AG20443 (cell line): ENCODE measurements at places on chromosomes 4 and X.
A peak's percentile ranks its signal among the peaks of the same experiment; 100 is the strongest.

- DNase-seq, result no peak
These were observed 98.0 kb downstream of the SLC2A9 start for GRCh38 chr4:9923195-9923812.

GRCh38 chr4:72857787-72858186, 211.7 kb downstream of the COX18 start:
- no peak for DNase-seq

- DNase-seq, result no peak
These were observed 1103.5 kb downstream of the STIM2 start for GRCh38 chr4:27964095-27964494.

DNA sequence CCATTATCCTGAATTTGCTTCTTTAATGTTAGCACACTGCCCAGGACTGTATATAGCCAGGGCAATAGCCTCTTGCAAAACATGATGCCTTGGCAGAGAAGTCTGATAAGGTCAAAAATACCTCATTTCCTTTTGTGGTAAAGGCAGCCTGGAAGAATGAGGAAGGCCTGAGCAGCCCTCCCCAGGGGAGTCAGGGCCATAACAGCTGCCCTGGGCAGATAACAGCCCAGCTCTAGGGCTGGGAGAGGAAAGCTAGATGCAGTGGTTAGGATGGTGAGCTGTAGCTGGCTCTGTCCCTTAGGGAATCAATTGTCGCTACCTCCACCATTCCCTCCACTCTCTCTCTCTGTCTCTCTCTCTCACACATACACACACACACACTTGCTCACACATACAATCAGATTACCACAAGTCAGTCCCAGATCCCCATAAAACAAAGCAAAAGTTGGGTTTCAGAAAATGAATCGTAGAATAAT, 29.2 kb downstream of the EFHC2 start:
- peak; percentile 20 for DNase-seq

- DNase-seq, result no peak
These were observed 211.1 kb downstream of the RELL1 start for GRCh38 chr4:37475087-37475486.

GRCh38 chr4:53777244-53777984, 186.1 kb upstream of the LNX1 start:
- DNase-seq, result peak; percentile 81
